Progenitor cell of endocrine pancreas (in vitro differentiated cells): ENCODE measurements at places on chromosomes 5 and 9. TPM values are rescaled to one million over a fixed set of nuclear protein-coding genes. Genes with fewer than 3 reads are reported as not detected.

DNA sequence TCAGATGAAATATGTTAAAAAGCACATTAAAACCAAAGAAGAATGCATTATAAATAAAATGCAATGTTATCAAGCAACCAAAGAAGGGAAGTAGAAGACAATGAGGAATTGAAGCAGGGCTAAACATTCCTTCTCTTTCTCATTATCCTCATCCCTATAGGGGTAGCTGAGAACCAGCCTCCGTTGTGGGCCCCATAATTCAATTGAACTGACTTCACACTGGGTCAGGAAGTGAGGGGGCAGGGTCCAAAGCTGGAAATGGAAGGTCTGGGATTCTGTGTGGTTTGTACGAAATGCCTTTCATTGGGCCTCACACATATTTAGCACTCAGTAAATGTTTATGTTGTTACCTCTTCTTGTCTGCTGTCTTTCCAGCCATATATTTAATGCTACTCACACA is 220.4 kb upstream of the CD180 start:
- no peaks in the 10 kb centered on the region for H3K27me3 ChIP-seq
- no peaks in the 10 kb centered on the region for H3K36me3 ChIP-seq
- H3K4me1 ChIP-seq = no peaks in the 10 kb centered on the region
- H3K4me3 ChIP-seq = no peak overlapping the region
- no peak for DNase-seq
- H3K27ac ChIP-seq = no peak overlapping the region

- H3K27ac ChIP-seq = no peak overlapping the region
- no peaks in the 10 kb centered on the region for H3K36me3 ChIP-seq
- H3K4me1 ChIP-seq = peaks cover 2% of the 10 kb centered on the region
- H3K27me3 ChIP-seq = no peaks in the 10 kb centered on the region
- DNase-seq = no peak
Measured at GRCh38 chr9:11064909-11065308, 452.1 kb upstream of the PTPRD start.

GRCh38 chr5:7325975-7326913 is 69.7 kb upstream of the ADCY2 start:
- H3K4me3 ChIP-seq = no peak overlapping the region
- peaks cover 7% of the 10 kb centered on the region for H3K4me1 ChIP-seq
- no peak for DNase-seq
- H3K27me3 ChIP-seq = peaks cover 6% of the 10 kb centered on the region

DNA sequence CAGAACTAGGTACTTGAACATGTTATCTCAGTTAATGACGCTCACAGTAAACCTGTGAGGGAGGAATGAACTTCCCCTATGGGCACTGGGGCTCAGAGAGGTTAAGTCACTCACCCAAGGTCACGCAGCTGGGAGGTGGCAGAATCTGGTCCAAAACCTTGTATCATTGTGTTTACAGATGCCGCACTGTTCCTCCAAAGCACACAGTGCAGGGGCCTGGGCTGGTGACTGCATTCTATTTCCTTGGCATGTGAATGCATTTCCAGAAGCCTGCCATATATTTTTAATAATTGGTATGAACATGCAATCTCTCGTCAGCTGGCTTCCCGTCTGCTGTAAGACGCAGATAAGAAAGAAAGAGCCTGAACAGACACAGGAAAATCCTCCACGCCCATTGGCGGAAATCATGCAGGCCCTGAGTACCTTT is 77.0 kb upstream of the TBC1D2 start:
- no peak overlapping the region for H3K27ac ChIP-seq
- no peak for DNase-seq
- peaks cover 12% of the 10 kb centered on the region for H3K27me3 ChIP-seq
- no peaks in the 10 kb centered on the region for H3K36me3 ChIP-seq
- no peaks in the 10 kb centered on the region for H3K4me1 ChIP-seq

- no peak overlapping the region for H3K4me3 ChIP-seq
- no peak overlapping the region for H3K27ac ChIP-seq
- DNase-seq = no peak
- no peaks in the 10 kb centered on the region for H3K27me3 ChIP-seq
Measured at GRCh38 chr5:111869681-111870080, 112.7 kb upstream of the NREP start.

DNA sequence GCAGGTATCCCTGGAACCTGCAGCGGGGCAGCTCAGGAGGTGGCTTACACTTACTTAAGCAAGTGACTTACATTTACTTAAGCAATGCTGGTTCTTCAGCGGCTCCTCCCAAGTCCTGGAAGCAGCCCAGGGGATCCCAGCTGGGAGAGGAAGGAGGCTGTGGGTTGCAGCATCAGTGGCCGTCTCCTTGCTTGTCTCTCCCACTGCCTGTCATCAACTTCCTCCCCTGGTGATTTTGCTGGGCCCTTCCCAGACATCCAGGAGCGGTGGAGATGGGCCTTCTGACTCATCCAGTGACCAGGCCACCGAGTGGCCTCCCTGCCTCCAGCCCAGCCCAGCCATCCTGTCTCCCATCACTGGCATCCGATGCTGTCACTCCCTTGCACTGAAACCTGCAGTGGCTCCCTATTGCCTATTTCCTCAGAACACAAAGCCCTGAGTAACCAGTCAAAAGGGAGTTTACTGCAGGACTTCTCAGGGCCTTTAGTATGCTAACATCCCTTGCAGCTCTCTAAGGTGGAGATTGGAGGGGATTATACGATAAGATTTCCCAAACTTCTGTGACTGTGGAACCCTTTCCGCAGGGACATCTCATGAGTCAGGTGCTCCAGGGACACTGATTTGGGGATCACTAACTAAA is 155.9 kb upstream of the PHYKPL start:
- DNase-seq = no peak
- H3K27ac ChIP-seq = no peak overlapping the region
- no peaks in the 10 kb centered on the region for H3K36me3 ChIP-seq
- H3K4me3 ChIP-seq = no peak overlapping the region
- H3K4me1 ChIP-seq = peaks cover 13% of the 10 kb centered on the region
- peaks cover 45% of the 10 kb centered on the region for H3K27me3 ChIP-seq

- DNase-seq = no peak
- H3K4me1 ChIP-seq = peaks cover 9% of the 10 kb centered on the region
- no peak overlapping the region for H3K27ac ChIP-seq
- no peaks in the 10 kb centered on the region for H3K36me3 ChIP-seq
- H3K27me3 ChIP-seq = peaks cover 10% of the 10 kb centered on the region
- H3K4me3 ChIP-seq = peak overlapping the region; percentile 77
Measured at GRCh38 chr5:1521671-1522600, 1.8 kb downstream of the LPCAT1 start.

GRCh38 chr9:17589771-17590170 is 10.9 kb downstream of the SH3GL2 start:
- no peak overlapping the region for H3K4me3 ChIP-seq
- DNase-seq = no peak
- H3K36me3 ChIP-seq = no peaks in the 10 kb centered on the region

- DNase-seq = no peak
- peaks cover 6% of the 10 kb centered on the region for H3K36me3 ChIP-seq
- H3K4me3 ChIP-seq = no peak overlapping the region
Measured at GRCh38 chr5:102651466-102651865, 103.6 kb upstream of the PAM start.

ELOVL7 gene
- total RNA-seq = 14.5 and 18.0 TPM in 2 replicates

OBP2B gene
- not detected in 2 replicates for total RNA-seq

RETREG1 gene
- 7.4 and 8.0 TPM in 2 replicates for total RNA-seq

PCDHB5 gene
- total RNA-seq = 29.4 and 32.4 TPM in 2 replicates

PCDHGA2 gene
- 0.72 and 1.1 TPM in 2 replicates for total RNA-seq

ANKRD34B gene
- total RNA-seq = 0.17 and 0.20 TPM in 2 replicates
